Ovary (tissue), 10 donors: ENCODE measurements at places on chromosomes 7 and 10. TPM values are rescaled to one million over a fixed set of nuclear protein-coding genes. Genes with fewer than 3 reads are reported as not detected.

DNA sequence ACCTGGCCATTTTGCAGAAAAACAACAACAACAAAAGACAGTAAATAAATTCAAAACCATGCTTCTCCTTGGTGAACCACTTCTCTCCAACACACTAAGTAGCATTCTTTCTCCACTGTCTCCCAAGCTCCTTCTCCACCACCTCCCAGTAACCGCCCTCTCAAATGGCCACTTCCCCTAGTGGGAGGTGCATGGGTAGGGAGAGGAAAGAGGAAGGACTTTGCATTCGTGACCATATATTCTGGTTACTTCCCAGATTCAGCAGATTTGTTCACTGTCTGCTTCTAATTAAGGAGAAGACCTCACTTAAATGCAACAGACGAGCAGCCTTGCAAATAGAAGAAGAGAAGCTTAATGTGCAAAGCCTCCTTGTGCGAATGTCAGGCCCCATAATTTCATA is 166.8 kb downstream of the SORCS1 start:
- no peak for DNase-seq

GRCh38 chr7:94182066-94182465 is 177.9 kb upstream of the BET1 start:
- no peak for DNase-seq

The RTKN2 gene
- 0.05 TPM for total RNA-seq

DNA sequence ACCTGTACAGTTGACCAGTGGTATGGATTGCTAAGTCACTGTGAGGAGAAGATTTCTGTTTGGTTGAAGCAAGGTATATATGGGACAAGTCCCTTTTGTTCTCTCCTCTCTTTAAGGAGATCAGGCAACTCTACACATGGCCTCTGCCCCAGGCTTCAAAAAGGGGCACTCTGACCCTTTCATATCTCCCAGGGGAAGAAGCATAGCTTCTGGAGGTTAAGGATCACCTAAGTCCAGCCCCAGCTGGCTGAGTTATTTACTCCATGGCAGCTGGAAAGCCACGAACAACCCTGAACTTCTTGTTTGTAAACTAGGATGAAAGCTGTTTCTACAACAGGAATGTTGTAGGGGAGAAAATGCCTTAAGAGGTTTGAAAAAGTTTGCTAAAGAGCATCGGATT is 129.2 kb upstream of the FEZF1 start:
- DNase-seq: no peak

DNA sequence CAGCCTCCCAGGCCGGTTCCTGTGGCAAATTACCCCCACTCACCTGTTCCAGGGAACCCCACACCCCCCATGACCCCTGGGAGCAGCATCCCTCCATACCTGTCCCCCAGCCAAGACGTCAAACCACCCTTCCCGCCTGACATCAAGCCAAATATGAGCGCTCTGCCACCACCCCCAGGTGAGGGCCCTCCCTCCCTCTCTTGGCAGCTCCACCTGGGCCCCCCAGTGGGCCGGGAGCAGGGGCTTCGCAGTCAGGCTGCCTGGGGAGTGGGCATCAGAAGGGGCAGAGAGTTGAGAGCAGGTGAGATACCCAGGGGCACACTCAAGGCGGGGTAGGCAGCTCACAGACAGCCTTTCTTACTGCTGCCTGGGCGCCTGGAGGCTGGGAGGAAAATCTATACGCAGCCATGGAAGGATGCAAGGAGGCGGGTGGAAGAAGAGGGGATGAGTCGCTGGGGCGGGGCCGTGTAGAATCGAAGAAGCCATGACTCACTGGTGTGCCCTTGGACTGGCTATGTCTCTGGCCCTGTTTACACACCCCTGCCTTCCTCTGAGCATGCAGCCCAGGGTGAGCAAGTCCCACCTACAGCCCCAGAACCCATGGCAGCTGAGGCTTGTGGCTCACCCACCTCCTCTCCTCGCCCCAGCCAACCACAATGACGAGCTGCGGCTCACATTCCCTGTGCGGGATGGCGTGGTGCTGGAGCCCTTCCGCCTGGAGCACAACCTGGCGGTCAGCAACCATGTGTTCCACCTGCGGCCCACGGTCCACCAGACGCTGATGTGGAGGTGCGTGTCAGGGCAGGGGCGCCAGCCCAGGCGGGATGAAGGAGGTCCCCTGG is 48.6 kb upstream of the PPIF start:
- DNase-seq: peak; percentile 62

DNA sequence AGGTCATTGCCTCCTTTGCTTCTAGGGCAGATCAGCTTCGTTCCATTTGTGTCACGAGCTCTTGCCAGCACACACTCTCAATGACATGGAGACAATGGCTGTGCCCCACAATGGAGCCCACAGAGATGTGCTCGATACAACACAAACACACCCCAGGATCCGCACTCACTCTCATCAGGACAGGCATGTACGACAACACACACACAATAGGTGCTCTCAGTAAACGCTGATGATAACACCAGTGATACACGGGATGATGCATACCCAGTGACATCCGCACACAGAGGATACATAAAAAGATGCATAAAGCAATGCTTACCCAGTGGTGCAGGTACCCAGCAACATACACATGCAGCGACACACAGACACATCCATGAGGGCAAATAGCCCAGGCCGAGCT is 61.2 kb upstream of the LBX1 start:
- DNase-seq: no peak

- peak; percentile 8 for DNase-seq
These were observed 203.4 kb downstream of the MAD1L1 start for GRCh38 chr7:2029211-2029905.

- DNase-seq: no peak
These were observed 69.7 kb upstream of the APBB1IP start for GRCh38 chr10:26368463-26368862.

DNA sequence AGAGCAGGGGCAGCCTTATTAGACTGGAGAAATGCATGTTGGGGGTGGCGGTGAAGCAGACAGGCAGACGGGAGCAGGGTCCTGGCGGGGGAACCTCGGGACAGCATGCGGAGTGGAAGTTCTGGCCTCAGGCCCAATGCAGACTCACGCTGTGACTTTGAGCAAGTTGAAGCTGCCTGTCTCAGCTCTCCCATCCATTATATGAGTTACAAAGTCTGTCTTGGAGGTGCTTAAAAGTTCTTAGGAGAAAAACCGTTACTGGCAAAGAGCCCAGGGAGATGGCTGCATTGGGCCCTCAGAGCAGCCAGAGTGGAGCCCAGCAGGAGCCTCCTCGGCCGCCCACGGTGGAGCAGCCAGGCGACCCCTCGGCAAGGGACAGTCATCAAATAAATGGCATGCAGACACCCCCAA is 509.5 kb downstream of the PLXNA4 start:
- DNase-seq: peak; percentile 46

- no peak for DNase-seq
These were observed 90.9 kb downstream of the POLR1F start for GRCh38 chr7:19617901-19618300.

DNA sequence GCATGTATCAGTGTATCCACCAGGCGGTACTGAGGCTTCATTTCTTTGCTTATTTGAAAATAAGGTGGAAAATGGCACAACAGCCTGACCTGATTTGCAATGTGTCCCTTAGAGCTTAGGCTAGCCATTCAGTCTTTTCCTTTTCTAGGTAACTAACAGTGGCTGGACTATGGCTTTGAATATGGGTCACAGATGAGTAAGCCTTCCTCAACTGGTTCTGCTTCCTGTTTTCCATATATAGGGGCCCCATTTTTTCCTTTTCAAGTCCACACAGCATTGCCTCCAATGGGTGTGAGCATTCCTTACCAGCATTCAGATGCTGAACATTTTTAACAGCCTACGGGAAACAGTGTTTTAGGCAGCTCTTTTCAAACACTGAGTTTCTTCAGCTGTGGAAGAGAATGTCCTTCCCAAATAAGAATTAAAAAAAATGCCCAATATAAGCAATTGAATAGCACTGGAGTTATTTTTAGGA is 3.9 kb upstream of the ITGB1 start:
- DNase-seq: no peak

DNA sequence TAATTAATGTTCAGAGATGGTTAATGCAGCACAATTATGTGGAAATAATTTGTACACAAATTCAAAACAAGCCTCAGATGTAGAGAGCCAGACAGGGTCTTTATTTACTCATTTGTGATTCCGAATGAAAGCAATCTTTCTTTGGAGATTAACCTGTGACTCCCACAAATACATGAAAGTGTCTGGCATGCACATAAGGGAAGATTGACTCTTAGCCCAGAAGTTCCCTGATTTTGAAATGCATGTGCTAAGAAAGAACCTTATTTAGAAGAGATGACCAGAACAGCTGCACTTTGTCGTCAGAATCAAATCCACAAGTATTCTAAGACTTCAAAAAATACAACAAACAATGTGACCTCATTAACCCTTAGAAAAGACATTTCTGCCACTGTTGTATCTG is 45.1 kb downstream of the RNLS start:
- DNase-seq: no peak

GRCh38 chr10:78437998-78438906 is 404.6 kb downstream of the RPS24 start:
- DNase-seq: peak; percentile 4

GRCh38 chr10:130814610-130815009 is 496.9 kb downstream of the TCERG1L start:
- no peak for DNase-seq

- no peak for DNase-seq
These were observed 141.1 kb downstream of the LRMDA start for GRCh38 chr10:75572478-75572877.

The PNLIPRP3 gene
- total RNA-seq: not detected
